CD4-positive, alpha-beta T cell treated with Interleukin-6 at 100 ng/mL for 8 hours (primary cell): ENCODE measurements at places on chromosomes 2 and 18.

DNA sequence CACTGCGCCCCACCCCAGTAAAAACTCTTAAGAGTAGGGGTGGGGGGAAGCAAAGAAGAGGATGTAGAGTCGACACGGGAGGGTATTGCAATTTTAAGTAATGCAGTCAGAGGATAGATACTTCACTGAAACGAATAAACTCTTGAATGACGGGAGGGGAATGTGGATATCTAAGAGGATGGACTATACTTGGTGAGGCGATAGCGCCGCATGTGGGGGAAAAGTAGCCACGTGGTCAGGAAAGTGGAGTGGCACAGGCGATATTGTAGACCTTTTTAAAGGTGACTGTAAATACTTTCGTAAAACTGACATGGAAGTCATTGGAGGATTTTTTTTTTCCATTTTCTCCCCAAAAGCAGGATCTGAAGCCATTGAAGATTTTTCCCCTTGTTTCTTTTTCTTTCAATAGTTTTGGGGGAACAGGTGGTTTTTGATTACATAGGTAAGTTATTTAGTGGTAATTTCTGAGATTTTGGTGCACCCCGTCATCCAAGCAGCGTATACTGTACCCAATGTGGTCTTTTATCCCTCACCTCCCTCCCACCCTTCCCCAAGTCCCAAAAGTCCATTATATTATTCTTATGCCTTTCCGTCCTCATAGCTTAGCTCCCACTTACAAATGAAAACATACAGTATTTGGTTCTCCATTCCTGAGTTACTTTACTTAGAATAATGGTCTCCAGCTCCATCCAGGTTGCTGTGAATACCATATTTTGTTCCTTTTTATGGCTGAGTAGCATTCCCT lies 13.8 kb downstream of the CLK1 start:
- DNase-seq: no peak

GRCh38 chr2:101858246-101858645 lies 133.5 kb upstream of the IL1R2 start:
- no peak for DNase-seq

DNA sequence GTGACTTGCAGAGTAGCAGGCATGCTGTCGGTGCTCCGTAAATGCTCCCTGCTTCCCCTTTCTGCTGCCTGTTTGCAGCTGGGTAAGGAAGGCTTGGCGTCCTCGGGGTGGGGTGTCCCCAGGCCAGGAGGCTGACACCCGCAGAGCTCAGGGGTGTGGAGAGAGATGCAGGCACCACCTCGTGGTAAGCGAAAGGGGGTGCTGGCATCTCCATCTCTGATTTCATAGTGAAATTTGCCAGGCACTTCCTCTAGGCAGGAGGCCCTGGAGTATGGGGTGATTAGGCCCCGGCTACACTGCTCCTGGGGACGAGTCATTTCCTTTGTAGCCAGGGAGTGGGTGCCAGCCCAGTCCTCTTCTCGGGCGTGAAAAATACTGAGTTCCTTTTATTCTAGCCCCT lies 160.4 kb downstream of the KLHL29 start:
- DNase-seq: no peak

GRCh38 chr2:235669983-235670962 lies 176.4 kb downstream of the AGAP1 start:
- no peak for DNase-seq

DNA sequence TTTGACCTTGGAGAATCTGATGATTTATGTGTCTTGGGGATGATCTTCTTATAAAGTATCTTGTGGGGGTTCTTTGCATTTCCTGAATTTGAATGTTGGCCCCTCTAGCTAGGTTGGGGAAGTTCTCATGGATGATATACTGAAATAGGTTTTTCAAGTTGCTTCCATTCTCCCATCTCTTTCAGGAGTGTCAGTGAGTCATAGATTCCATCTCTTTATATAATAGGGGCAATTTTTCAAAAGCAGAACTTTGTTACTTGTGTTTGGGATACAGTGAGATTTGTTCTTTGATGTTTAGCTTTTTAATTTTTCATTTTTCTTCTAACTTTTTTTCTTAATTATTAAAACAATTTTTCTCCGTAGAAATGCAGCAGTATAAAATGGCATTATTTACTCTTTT lies 19.4 kb downstream of the TMEM87B start:
- no peak for DNase-seq

- DNase-seq: no peak
Measured at GRCh38 chr2:30417253-30417652, 29.8 kb upstream of the LCLAT1 start.

DNA sequence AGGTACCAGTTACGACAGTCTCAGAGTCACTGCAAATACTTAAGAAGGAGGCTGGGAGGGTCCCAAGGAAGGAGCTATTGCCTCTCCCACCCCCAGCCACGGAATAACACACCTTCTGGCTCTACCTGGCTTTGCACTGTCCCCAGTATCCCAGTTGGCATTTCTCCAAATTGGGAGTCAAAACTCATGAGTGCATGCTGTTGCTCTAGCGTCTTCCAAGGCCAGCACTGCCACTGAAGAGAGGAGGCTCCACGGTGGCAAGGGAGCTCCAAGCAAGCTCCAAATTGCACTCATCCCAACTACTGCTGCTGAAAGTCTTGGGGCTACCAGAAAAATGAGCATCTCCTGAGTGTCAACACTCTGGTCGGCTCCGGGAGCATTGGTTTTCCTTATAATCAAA lies 1.6 kb downstream of the SCTR start:
- DNase-seq: no peak

- DNase-seq: no peak
Measured at GRCh38 chr2:188485496-188485895, 193.8 kb downstream of the GULP1 start.

GRCh38 chr2:113021312-113021711 lies 16.1 kb downstream of the IL36A start:
- no peak for DNase-seq

GRCh38 chr2:176110415-176111308 lies 3.6 kb downstream of the HOXD11 start:
- no peak for DNase-seq

DNA sequence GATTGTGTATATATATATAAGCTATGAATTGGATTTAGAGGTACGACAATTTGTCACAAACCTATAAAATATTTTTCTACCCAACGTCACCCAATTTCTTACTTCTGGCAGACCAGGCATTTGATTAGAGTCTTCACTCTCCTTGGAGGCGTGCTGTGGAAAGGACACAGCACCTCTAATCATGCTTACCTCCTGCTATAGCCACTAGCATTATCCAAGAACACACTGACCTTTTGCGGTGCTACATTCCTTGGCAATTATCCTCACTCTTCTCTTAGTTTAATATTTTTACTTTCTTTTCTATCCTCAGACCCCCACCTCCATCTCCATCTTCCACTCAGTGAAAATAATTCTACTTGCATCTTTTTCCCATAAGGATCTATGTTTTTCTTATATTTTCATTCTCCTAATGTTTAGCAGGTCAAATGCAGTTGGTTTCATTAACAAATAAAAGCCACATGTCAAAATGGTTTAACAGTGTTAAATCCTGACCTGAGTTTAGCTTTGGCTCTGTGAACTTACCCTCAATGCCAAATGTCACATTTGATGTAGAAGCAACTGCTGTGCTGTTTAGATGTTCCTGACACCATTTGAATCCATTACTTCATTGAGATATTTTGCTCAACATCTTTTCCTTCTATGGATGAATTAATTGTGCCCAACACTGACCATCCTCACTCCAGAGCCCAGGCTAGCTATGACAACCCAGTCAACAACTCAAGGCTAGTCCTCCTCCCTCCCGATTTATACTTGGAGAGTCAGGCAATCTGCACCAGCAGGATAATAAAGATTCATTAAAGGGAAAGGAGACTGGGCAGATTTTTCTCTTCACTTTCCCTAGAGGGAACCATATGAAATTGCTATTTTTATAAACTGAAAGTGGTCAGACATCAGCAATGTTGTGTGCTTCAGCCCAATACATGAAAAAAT lies 240.5 kb downstream of the MREG start:
- no peak for DNase-seq

DNA sequence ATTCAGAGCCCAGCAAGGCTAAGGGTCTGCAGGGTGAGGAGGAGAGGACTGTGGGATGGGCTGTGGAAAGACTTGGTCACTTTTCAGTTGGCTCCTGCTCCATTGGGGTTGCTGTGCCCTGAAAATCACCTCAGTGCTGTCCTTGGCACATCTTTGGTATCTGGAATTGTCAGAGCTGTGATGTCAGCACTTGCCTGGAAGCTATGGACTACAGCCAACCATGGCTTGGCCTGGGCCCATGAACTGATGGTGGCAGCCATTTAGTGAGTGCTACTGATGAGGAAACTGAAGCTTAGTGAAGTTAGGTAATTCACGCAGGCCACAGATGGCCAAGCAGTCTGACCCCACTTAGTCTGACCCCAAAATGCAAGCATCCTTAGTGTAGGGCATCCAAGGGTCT lies 121.8 kb upstream of the SERPINE2 start:
- DNase-seq: no peak

GRCh38 chr18:12884406-12885323 lies 628 bp upstream of the PTPN2 start:
- DNase-seq: no peak

GRCh38 chr2:18186816-18187613 lies 308.5 kb downstream of the KCNS3 start:
- DNase-seq: no peak

DNA sequence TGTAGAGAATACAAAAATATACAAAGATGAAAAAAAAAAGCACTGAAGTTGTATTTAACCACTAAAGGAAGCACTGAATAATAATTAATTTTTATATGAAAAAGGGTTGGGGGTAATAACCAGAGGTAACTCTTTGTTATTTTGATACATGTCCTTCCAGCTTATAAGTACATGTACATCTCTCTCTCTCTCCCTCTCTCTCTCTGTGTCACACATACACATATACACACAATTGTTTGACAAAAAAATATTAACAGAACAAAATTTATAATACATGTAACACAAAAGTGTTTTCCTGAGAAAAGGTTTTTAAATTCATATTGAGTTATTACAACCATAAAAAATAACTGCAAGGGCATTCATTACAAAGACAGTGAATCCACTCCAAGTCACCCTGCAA lies 4.6 kb downstream of the WIPF1 start:
- DNase-seq: no peak

DNA sequence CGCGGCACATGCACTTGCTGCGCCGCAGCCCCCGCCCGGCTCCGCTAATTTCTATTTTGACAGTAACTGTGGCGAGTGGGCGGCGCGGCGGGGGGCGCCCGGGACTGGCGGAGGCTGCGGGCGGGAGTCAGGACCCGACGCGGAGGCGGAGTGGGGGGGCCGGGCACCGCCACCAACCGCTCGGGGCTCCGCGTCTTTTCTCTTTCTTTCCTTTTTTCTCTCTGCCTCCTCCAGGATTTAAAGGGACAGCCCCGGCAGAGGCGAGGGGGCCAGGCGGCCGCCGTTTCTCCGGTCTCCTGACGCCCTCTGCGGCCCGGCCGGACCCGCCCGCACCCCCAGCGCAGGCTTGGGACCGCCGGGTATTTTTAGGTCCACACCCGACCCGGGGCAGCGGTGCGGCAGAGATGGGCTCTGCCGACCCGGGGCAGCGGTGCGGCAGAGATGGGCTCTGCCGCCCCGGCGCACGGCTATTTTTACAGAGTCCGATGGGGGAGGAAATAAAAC lies 460 bp upstream of the ZBTB7C start:
- no peak for DNase-seq

DNA sequence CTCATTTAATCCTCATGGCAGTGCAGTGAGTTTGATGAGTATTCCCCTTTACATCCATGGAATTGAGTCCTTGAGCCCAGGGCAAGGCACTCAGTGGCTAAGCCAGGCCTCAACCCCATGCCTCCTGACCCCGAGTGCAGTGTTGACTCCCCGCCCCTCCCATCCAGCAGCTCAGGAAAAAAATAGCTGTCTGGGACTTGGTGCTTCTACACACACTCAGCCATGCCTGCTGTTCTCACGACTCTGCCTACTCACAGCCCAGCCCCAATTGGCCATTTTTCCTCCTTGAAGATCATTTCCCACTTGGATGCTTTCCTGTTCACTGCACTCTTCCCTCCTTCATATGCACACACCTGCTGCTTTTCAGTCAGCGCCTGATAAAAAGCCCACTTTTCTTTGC lies 8.8 kb downstream of the FOSL2 start:
- no peak for DNase-seq

- no peak for DNase-seq
Measured at GRCh38 chr2:136210455-136210805, 92.5 kb upstream of the CXCR4 start.

DNA sequence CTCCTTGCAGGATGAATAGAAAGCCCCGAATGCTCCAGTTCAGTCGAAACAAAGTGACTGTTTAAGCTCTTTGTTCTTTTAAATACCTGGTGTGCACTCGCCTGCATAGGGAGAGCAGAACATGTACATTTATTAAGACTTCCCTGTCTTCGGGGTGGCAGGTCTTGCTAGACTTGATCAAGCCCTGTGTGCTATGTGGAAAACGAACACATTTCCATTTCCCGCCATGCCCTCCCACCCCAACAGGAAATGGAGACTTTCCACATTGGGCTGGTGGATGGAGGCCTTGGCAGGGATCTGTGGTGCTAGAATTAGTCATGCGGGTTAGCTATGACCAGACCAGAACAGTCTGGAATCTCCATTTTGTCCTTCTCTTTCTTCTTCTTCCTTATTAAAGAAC lies 321.0 kb upstream of the THSD7B start:
- DNase-seq: no peak

- no peak for DNase-seq
Measured at GRCh38 chr2:74051504-74051903, 66.8 kb downstream of the TET3 start.

- no peak for DNase-seq
Measured at GRCh38 chr2:239012936-239013677, 165.2 kb downstream of the TWIST2 start.

DNA sequence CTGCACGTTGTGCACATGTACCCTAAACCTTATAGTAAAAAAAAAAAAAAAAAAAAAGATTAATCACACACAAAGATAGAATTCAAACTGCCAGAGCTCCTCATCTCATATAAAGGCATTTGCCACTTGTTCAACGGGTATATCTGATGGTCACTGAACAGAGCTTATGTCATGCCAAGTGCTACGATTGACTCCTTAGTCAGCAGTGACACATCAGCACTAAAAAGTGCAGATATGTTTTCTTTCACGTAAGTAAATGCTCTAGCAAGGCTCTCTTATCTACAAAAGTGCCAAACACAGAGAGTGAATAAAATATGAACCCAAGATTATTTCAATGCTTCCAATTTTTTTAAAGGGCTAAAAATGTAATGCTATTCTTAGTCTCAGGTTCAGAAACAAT lies 1.1 kb downstream of the LMAN1 start:
- peak; percentile 7 for DNase-seq

GRCh38 chr2:65128297-65129190 lies 1.4 kb downstream of the RAB1A start:
- no peak for DNase-seq

- no peak for DNase-seq
Measured at GRCh38 chr2:24981411-24982136, 9.8 kb upstream of the DNAJC27 start.

- no peak for DNase-seq
Measured at GRCh38 chr2:67880291-67880761, 182.5 kb downstream of the C1D start.

DNA sequence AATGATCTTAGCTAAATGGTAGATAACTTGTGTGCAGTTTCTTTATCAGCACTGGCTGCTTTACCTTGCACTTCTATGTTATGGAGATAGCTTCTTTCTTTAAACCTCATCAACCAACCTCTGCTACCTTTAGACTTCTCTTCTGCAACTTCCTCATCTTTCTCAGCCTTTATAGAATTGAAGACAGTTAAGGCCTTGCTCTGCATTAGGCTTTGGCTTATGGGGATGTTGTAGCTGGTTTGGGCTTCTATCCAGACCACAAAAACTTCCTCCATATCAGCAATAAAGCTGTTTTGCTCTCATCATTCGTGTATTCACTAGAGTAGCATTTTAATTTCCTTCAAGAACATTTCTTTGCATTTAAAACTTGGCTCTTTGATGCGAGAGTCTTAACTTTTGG lies 123.7 kb downstream of the PIK3C3 start:
- no peak for DNase-seq
